NCI-H446 (cell line): ENCODE measurements at places on chromosomes 11 and 22.

GRCh38 chr11:17542249-17542648 lies 2.0 kb downstream of the USH1C start:
- DNase-seq = no peak

DNA sequence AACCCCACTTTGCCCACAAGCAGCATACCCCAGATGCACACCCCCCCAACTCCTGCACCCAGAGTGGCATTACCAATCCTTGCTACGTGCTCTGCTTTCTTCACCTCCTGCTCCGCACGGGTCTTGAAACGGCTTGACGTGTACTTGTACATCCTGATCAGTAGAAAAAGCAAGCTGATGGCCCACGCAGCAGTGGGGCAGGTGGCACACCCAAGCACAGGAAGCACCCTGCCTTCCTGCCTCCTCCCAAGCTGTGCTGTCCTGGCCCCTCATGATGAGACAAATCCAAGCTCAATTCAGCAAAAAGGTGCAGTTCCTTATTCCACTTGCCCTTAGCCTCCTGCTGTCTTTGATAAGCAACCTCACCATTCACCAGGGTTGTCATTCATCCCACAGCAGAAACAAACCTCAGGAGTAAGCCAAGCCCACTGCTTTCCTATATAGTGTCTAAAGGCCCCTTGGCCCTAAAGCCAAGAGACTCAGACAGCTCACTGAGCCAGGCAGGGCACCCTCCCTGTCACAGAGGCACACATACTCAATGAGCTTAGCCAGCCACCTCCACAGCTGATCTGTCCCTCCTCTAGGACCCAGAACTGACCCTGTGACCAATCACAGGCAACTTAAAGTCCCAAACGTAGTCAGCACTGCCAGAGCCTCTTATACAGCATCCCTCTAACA lies 27.8 kb downstream of the MORC2 start:
- no peak for DNase-seq

- no peak for DNase-seq
Observed at GRCh38 chr11:76558891-76559290, 111.7 kb downstream of the LRRC32 start.

DNA sequence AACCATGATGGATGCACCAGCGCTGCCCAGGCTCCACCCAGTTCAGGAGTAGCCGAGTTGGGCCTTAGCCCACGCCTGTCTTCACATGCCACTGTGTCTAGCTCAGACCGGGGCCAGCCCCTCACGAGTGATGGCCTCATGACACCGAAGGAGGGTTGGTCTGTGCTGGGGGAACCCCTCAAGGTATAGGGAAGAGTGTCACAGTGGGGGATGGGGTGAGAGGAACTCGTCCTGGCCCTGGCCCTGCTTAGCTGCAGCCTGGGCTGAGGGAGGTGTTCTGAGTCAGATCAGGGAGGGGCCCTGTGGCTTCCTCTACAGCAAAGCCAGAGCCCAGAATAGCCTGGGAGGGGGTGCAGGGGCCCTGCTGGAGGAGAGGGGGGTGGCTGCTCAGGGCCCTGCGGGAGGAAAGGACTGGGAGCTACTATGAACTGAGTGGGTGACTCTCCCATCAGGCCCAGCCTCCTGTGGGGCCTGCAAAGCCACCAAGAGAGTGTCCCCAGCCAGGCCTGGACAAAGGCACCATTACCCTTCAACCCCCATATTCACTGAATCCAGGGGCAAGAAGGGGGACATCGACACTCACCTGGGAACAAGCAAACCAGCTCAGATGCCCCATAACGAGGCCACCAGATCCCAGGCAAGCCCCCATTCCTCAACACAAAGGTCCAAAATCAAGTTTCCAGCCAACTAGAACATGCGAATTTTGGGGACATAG lies 41.2 kb downstream of the IGLL5 start:
- no peak for DNase-seq

DNA sequence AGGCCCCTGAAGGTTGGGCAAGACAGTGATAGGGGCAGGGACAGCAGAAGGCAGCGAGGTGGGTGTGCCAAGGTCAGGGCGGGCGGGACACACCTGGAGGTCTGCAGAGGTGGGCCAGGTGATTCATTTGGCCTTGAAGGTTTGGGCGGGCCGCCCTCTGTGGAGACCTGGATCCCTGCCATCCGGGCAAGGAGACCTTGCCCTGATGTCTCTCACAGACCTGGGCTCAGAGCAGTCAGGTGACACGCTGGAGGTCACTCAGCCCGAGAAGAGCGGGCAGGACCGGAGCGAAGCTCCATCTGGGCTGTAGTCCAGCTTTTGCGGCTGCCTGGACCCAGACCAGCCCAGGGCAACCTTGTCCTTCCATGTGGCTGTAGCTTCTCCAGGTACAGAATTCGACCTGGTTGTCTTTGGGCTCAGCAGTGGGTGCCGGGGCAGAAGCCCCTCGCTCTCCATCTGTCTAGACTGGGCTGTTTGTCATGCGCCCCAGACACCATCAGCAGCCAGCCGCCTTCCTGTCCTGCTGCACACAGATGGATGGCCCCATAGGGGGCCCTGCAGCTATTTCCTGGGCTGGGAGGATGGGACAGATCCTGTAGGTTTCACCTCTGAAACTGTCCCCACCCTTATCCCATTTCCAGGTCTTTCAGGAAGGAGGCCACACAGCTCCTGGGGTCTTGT lies 3.1 kb downstream of the MRGPRG start:
- no peak for DNase-seq

DNA sequence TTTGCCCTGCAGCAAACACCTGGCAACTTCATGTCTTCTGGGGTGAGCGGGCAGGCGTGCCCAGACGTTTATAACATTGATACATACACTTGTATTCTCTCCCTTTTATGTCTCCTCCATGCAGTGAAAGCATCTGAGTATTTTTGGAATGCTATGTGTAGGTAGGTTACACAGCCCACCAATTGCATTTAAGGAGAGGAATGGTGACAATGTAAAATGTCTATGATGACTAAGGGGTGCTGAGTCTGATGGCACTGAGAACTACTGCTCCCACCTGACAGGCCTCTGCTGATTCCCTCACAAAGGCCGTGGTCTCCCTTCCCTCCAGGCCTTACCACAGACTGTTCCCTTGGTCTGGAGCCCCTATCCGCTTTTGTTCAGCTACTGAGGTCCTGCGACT lies 22.9 kb upstream of the RASL10A start:
- DNase-seq = no peak

DNA sequence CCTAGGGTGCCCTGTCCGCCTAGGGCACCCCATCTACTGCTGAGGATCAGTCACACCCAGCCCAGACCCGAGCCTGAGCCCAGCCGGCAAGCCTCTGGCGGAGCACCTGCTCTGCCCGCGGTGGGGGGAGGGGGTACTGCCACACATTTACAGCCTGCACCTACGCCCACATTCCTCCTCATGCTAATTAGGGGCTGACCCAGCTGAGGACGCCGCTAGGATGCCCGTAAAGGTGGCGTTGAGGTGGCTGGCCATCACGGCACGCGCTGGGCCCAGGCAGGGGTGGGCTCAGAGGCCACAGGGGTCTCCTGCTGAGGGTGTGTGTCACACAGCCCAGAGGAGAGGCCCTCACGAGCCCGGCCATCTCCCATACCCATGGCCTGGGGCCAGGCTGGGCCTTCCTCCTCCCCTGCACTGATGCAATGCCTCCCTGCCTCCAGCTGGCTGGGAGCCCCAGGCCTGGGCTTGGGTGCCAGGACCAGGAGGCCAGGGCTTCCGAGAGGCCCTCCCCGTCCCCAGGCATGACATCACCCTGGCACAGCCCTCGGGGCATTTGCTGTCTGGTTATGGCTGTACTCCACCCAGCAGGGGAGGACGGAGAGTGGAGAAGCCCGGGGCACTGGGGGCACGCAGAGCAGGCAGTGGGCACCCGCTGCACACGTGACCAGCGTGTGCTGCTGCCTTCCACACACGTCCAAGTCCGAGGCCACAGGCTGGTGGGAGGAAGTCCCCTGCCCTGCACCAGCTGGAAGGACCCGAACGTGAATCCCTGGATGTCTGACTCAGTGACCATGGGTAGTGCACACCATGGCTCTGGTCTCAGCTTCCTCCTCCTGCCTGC lies 12.7 kb downstream of the DUSP8 start:
- DNase-seq = peak; percentile 91

GRCh38 chr11:63854696-63855095 lies 15.8 kb downstream of the MARK2 start:
- DNase-seq = no peak

GRCh38 chr11:122809866-122810265 lies 28.4 kb upstream of the CRTAM start:
- no peak for DNase-seq

DNA sequence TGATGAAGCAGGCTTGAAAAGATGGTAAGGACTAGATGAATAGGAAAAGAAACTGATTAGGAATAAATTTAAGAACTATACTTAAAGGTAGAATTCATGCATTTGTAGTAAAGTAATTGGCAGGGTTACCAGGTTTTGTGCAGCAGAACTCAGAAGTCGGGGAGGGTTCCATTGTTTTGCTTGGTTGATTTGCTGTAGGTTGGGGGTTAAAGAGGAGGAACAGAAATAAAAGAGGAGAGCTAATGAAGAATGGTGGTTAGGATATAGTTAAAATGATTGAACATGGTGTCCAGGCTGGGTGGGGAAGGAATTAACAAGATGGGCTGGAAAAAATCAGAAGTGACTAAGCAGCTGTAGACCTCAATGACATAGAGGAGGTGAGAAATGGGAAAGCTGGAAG lies 5.5 kb upstream of the SPON1 start:
- DNase-seq = no peak

GRCh38 chr11:125621995-125622394 lies 3.0 kb upstream of the CHEK1 start:
- DNase-seq = no peak

- no peak for DNase-seq
Observed at GRCh38 chr11:17268902-17269301, 7.6 kb upstream of the NUCB2 start.

GRCh38 chr11:65274735-65275682 lies 13.2 kb downstream of the POLA2 start:
- peak; percentile 30 for DNase-seq

GRCh38 chr11:73287400-73288101 lies 15.4 kb downstream of the P2RY6 start:
- DNase-seq = no peak

DNA sequence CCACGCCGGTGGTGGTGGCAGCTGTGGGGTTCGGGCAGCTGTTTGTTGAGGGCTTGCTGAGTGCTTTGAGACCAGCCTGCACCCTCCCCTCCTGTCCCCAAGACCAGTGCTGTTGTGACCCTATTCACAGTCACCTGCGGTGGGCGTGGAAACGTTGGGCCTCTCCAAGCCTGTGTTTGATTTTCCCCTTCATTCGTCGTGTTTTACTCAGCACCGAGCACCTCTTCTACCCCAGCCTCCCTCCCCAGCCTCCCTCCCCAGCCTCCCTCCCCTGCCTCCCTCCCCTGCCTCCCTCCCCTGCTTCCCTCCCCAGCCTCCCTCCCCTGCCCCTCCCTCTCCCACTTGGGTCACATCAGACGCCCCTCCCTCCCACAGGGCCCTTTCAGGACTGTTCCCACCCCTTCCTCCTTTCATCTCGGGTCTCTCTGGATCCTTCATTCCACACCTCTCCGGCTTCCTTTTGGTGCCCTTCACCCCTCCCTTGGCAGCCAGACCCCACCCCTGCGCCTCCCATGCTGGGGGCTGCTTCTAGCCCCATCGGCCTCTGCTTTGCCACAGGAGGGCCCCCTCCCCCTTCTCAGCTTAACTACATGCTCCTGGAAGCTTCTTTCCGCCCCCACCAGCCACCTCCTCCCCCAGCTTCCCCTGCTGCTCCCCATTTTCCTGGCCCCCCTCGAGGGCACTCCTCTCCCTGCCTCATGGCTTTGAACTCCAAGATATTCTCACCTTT lies 14.8 kb downstream of the FRMD8 start:
- no peak for DNase-seq

GRCh38 chr11:64268893-64269539 lies 15.4 kb downstream of the BAD start:
- DNase-seq = no peak

- no peak for DNase-seq
Observed at GRCh38 chr11:127044535-127044934, 44.0 kb upstream of the KIRREL3 start.

DNA sequence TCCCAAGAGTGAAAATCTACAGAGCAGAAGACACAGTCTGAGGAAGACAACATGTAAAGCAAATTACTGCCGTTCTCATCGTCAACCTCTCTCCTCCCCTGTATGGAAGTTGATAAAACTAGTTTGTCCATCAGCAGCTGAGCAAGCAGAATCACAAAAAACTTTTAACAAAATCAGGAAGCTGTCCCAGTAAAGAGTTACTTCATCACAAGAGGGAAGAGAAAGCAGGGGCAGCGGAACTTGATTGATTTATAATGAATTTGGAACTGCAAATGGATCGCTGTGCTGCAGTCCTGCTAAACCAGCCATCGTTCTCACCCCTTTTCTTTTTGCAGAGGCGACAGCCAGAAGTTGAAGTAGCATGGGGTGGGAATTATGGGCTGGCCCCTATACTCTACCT lies 13.7 kb upstream of the UCP3 start:
- no peak for DNase-seq

GRCh38 chr22:47678048-47678447 lies 915.6 kb downstream of the TBC1D22A start:
- no peak for DNase-seq

DNA sequence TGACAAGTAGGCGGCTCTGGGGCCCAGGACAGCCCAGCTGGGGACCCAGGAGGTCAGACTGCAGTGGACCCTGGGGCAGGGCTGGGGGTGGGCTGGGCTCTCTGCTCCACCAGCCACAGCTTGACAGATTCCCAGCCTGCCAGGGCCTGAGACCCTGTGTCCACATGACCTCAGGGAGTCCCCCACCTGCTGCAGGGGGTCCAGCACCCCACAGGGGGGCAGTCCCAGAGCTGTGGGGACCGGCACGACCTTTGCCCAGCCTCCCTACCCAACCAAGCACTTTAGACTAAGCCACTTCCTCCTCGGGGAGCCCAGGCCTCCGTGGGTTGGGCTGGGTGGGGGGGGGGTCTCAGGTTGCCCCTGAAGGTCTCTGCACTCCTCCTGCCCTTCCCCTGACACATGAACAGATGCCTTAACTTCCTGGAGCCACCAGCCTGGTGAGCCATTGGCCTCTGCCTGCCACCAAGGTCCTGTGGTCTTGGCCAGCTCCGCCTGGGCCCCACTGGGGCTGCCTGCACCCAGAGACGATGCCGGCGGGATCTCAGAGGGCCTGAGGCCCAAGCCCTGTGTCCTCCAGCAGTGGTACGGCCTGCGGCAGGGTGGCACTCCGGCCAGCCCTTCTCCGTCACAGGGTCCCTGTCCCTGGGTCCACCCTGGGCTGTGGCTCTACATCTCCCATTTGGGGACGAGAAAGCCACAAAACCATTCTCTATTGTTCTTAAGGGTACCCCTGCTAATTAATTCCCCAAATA lies 3.4 kb downstream of the CCDC188 start:
- no peak for DNase-seq

- DNase-seq = no peak
Observed at GRCh38 chr11:132284048-132284447, 913.6 kb downstream of the NTM start.

GRCh38 chr11:75802021-75802912 lies 12.7 kb upstream of the UVRAG start:
- no peak for DNase-seq

- no peak for DNase-seq
Observed at GRCh38 chr11:15677181-15677580, 562.5 kb downstream of the INSC start.
